NCI-H524 treated with DMSO at 0.1 percent for 48 hours (cell line): ENCODE measurements at places on chromosomes 3 and 15.

- DNase-seq, result no peak
Measured at GRCh38 chr3:98730338-98730737, 32.8 kb upstream of the ST3GAL6 start.

- DNase-seq, result no peak
Measured at GRCh38 chr3:166902374-166902773, 477.7 kb downstream of the ZBBX start.

DNA sequence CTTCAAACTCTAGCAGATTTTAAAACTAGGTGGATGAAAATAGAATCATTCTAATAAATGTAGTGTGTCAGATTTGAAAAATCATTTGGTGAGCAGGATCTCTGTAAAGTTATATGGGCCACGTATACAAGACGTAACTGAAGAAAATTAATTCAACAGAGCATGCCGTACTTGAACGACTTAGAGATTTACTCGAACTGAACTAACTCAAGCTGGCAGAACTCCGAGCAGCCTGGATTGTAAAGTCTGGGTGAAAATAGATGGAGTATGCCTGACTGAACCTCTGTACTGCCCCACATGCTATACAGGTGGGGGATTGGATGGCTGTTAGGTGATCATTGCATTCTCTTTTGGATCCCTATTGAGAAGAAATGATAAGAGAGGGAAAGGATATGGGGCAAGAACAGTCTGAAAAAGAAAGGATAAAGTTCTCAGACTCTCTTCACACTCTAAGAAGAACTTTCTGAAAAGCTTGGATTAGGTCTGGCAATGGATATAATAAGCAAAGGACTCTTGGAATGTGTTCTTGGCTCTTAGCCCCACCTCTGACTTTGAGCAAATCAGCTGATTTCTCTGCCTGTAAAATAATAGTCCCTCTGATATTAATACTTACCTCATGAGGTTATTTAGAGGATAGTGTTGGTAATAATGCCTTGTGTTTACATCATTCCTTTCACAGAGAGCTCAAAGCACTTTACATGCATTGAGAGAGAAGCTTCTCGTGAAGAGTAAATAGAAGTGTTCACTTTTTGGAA lies 147.5 kb downstream of the FILIP1L start:
- DNase-seq, result no peak

- DNase-seq, result no peak
Measured at GRCh38 chr15:70430069-70430468, 332.4 kb upstream of the TLE3 start.

GRCh38 chr15:47500842-47501241 lies 216.5 kb upstream of the SEMA6D start:
- no peak for DNase-seq

DNA sequence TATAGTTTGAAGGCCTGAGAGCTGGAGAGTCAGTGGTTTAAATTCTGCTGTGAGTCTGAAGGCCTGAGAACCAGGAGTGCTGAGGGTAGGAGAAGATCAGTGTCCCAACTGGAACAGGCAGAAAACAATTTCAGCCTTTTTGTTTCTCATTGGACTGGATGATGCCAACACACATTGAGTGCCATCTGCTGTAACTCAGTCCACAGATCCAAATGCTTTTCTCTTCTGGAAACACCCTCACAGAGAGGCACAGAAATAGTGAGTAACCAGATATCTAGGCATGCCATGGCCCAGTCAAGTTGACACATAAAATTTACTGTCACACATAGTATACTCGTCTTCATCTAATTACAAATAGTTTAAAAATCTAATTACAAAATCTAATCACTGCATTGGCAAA lies 100.8 kb downstream of the NEO1 start:
- DNase-seq, result no peak

- peak; percentile 61 for DNase-seq
Measured at GRCh38 chr3:128397484-128397883, 69.2 kb downstream of the DNAJB8 start.

GRCh38 chr3:149476225-149476624 lies 1.7 kb downstream of the TM4SF4 start:
- no peak for DNase-seq

DNA sequence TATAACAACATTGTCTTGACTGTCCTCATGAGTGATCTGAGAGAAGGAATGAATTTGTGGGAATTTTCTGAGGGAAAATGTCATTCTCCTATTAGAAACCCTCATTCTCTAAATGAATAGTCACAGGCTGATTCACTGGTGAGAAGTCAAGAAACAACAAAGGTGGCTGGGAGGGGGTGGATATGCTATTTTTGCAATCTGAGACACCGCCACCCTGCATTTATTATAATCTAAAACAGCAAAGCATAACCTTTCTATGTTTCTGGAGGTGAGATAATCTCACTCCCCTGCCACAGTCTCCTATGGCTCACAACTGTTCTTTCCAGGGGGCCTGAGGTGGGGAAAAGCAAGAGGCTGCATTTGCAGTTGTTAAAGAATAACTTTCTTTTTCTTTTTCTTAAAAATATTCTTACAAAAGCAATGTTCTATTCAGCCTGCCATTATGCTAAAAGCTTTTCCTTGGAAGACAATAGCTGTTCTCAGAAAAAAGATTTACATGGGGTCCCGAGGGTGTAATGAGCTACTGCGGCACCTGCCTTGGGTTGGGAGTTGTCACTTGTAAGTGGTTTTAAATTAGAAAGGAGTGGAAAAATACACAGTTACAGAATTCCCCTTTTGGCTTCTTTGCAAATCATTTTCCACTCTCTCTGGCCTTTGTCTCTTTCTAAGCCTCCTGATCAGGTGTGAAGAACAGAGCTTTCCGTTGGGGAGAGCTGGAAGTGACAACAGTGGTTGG lies 220.9 kb downstream of the AGBL1 start:
- DNase-seq, result no peak

DNA sequence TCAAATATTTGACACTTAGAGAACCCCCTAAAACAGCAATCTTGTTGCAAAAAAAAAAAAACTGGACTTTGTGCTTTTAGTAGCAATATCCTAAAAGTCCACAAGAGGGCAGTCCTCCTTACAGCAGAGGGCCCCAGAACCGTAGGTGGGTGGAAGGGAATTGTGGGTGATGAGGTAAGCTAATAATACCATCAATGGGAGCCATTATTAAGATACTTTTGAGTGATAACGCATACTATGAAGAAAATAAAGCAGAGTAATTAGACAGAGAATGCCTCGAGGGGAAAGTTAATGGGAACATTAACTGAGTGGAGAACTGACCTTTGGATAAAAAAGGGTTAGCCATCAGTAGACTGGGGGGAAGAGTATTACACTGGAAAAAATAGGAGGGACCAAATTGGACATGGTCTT lies 229.9 kb downstream of the THRB start:
- no peak for DNase-seq

GRCh38 chr15:93362821-93363220 lies 273.8 kb upstream of the RGMA start:
- DNase-seq, result no peak

DNA sequence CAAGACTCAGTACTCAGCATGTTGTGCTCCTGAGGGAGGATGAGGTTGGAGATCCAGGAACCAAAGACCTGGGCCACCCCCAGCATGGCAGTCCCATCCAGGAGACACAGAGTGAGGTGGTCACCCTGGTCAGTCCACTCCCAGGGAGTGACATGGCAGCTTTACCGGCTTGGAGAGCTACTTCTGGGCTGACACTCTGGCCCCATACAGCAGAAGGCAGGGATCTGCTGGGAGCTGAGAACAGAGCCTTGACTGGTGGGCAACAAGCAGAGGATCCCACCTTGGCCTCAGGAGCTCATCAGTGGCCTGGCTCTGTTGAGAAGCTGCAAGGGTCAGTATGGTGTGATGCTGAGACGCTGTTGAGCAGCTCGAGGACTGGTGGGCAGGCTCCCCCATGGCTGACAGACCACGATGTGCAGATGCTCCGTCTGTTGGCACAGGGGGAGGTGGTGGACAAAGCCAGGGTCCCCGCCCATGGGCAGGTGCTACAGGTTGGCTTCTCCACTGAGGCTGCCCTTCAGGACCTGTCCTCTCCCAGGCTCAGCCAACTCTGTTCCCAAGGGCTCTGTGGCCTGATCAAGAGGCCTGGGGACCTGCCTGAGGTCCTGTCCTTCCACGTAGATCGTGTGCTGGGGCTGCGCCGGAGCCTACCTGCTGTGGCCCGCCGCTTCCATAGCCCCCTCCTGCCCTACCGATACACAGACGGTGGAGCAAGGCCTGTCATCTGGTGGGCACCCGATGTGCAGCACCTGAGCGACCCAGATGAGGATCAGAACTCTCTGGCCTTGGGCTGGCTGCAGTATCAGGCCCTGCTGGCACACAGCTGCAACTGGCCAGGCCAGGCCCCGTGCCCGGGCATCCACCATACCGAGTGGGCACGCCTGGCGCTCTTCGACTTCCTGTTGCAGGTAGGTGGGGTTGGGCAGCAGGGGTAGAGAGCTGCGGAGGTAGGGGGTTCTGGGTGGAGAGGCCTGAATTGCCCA lies 53.8 kb downstream of the GASK1A start:
- DNase-seq, result no peak

DNA sequence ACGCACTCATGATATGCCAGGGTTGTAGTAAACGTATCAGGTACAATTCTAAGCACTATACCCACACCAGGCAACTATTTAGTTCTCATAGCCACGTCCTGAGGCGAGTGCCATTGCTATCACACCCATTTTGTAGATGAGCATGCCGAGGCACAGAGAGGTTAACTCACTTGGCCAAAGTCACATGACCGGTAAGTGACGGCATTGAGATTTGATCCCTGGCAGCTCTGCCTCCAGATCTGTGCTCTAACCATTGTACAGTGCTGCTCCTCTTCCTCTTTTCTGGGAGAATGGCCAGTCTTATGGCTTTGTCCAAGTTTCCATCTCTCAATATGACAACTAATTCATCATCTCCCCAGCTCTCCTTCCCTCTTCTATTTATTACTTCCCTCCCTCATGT lies 18.9 kb upstream of the ATP2B2 start:
- no peak for DNase-seq

DNA sequence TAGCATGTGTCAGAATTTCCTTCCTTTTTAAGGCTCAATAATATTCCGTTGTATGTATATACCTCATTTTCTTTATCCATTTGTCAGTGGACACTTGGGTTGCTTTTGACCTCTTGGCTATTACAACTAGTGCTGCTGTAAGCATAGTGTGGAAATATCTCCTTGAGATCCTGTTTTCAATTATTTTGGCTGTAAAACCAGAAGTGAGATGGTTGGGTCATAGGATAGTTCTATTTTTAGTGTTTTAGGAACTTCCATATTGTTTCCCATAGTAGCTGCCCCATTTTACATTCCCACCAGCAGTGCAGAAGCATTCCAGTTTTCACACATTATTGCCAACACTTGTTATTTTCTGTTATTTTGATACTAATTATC lies 70.4 kb upstream of the C15orf39 start:
- DNase-seq, result no peak

- DNase-seq, result no peak
Measured at GRCh38 chr3:140899363-140899762, 42.3 kb upstream of the SLC25A36 start.
